CD4-positive, alpha-beta T cell treated with Interleukin-4 for 4 hours (primary cell): ENCODE measurements at places on chromosomes 12 and 14.

DNA sequence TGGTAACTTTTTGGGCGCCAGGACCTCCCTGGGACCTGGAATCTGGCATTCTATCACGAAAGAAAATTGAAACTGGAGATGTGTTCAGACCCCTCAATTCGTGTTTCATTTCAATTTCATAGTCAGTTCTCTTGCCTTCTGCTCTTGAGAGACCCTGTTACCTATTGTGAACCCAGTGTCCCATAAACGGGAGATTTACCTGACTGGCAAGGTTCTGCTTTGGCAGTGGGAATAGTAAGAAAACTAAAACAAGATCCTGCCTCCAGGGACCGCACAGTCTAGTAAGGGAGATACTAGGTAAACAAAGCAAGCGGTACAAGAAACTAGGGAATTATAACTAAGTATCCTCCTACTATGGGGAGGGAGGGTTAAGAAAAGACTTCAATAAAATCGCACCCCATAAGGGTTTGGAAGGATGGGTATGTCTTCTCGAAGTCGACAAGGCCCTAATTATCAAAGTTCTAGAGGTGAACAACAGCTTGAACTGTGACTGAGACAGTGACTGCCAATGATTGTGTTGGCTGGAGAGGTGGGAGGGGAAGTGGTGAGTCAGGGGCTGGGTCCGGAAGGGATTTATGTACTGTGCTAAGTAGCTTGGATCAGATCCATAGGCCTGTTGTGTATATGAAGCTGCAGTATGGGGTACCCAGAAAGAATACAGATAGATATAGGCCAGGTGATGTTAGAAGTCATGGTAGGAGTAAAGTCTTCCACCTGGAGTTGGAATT lies 754 bp downstream of the ACSS3 start:
- DNase-seq = no peak

DNA sequence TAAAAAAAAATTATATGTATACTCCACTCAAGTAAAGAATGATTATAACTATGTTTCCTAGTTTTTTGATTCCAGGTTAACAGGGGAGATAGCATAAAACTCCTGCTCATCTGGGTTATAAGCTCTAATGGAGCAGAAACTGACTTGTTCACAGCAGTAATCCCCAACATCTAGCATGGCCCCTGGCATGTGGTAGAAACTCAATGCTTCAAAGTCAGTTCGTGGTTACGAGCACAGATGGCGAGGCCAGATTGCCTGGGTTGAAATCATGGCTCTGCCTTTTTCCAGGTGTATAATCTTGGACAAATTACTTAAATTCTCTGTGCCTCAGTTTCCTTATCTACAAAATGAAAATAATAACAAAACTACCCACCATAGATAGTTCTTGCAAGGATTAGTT lies 183.8 kb downstream of the TTC7B start:
- no peak for DNase-seq

DNA sequence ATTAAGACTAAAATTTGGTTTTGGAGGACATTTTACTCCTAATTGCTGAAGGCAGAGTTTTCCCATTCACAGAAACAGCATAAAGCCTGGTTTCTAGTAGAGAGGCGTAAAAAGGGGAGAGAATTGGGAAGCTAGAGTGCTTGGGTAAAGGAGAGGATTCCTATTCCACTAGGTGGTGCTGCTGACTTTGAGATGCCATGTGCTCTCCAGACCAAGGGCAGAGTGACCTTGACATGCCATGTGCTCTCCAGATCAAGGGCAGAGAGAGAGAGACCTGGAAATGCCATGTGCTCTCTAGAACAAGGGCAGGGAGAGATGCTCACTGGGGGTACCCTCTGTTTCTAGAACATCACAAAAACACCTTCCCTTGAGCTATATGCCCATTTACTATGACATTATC lies 176.2 kb upstream of the PDZRN4 start:
- no peak for DNase-seq

DNA sequence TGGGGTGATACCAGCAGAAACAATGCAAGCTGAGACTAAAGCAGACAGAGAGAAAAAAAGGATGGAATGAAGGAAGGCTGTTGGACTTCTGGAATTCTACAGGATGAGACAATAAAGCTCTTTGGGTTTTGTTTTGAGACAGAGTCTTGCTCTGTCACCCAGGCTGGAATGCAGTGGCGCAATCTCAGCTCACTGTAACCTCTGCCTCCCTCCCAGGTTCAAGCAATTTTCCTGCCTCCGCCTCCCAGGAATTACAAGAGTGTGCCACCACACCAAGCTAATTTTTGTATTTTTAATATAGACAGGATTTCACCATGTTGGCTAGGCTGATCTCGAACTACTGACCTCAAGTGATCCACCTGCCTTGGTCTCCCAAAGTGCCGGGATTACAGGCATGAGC lies 115.4 kb downstream of the EXOC5 start:
- DNase-seq = no peak

DNA sequence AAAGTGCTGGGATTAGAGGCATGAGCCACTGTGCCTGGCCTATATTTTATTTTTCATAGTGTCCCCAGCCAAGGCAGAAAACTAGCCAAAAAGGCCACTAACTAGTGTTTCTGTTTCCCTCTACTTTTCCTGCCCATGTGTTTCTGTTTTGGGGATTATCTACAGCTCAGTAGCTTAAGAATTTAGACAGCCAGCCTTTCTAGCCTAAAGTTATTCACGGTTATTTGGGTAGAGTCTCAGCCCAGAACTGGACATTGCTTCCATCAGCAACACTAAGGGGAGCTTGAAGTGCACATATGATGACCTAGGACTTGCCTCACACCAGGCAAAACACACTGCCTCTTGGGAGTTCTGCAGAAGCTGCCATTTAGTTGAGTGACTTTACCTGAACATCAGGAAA lies 17.9 kb downstream of the PROX2 start:
- DNase-seq = no peak

- no peak for DNase-seq
Observed at GRCh38 chr12:86608638-86609037, 352.4 kb upstream of the MGAT4C start.

DNA sequence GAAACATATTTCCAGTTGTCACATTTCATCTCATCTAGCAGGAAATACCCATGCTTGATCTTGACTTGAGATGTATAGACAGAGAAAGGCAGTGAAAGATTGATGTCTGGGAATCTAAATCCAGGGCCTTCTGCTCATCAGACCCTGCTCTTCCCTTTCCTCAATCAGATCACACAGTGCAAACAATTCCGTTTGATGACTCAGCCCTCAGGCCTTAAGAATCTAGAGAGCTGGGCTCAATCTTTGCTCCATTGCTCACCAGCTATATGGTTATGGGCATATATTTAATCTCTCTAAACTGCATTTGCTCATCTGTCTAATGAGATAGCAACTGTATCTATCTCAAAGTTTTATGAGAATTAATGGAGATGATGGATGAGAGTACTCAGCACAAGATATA lies 201.8 kb upstream of the CCDC196 start:
- DNase-seq = no peak

DNA sequence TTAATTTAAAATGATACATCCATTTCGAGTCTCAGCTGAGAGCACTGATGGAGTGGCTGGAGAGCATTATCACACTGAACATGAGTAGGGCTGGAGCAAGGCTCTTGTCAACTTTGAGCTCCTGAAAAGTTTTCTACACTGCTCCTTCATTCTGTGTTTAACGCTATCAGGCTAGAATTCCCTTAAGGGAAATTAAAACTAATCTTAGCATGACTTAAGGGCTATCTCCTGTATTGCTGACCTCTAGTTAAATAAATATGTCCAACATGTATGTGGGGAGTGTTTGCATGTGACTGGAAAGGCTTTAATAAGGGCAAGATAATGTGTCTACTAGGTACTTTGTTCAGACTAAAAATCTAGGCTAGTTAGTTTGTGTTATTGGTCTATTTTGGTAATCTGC lies 116.7 kb upstream of the CAND1 start:
- no peak for DNase-seq

- DNase-seq = no peak
Observed at GRCh38 chr12:4448371-4448940, 2.8 kb upstream of the FGF6 start.

GRCh38 chr12:88836156-88836555 lies 255.9 kb upstream of the KITLG start:
- DNase-seq = no peak

GRCh38 chr12:126493366-126494108 lies 1428.3 kb downstream of the AACS start:
- no peak for DNase-seq

- no peak for DNase-seq
Observed at GRCh38 chr12:12433203-12433731, 76.4 kb downstream of the BORCS5 start.

DNA sequence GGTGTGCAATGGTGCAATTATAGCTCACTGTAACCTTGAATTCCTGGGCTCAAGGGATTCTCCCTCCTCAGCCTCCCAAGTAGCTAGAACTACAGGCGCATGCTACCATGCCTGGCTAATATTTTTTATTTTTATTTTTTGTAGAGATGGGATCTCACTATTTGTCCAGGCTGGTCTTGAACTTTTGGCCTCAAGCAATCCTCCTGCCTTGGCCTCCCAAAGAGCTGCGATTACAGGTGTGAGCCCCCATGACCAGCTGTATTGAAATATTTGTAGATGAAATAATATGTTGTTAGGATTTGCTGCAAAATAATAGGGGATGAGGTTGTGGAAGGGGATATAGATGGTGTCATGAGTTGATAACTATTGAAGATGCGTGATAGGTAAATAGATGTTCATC lies 4.9 kb downstream of the KLHL28 start:
- no peak for DNase-seq

DNA sequence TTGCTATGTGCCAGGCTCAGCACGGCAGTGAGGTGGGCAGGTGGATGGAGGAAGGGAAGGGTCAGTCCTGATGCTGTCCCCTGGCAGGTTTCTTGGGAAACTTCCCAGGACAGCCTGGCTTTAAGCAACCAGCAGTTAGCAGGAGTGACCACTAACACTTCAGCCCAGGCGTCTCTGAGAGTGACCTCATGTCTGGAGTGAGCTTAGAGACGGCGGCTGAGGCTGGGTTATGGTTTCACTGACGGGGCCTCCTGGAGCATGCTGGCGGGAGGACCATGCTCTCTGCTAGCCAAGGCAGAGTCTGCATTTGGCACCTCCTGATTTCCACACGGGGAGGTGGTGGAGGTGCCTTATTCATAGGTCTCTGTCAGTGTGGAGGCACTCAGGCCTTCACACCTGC lies 2.5 kb downstream of the HHIPL1 start:
- DNase-seq = no peak

DNA sequence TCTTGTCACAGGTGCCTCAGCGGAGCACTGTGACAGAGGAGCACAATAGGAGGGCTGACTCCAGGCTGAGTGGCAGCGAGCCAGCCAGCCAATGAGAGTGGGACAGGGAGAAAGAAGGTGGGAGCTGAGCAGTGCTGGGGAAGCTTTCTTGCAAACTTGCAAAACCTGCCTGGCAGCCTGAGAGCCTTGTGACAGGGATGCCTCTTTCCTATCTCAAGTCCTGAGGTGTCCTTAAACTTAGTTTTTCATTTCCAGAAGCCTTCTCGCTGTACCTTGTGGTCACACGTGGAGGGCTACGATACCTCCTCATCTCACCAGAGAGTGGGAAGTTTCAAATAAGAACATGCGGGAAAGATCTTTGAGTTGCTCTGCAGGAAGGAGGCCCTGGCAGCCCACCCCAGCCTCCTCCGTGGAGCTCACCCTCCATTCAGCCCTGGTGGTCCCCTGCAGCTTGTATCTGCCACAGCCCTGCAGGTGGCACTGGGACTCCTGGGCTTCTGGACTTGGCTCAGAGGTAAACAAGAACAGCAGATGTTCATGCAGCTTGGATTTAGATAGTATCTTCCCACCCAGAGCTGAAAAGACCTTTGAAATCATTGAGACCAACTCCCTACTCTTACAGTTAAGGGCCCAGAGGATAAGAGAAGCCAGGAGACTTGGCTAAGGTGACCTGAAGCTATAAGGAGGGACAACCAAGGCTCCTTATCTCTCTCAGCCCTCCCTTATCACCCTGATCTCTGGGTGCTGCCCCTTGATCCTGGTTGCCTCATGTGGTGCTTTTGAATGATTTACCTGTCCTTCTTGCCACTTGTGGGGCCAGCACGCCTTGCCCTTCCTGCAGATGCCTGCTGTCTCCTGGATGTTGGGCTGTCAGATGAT lies 153.5 kb upstream of the MAX start:
- DNase-seq = no peak

- no peak for DNase-seq
Observed at GRCh38 chr12:119231774-119232173, 53.0 kb downstream of the HSPB8 start.

- DNase-seq = no peak
Observed at GRCh38 chr14:105554022-105554421, 27.6 kb downstream of the TMEM121 start.
